GM06990 (cell line): ENCODE measurements at places on chromosomes 2 and 18.

- DNase-seq, result no peak
Measured at GRCh38 chr2:179442206-179442605, 177.6 kb upstream of the SESTD1 start.

- no peak for DNase-seq
Measured at GRCh38 chr2:70949086-70949485, 13.4 kb downstream of the ATP6V1B1 start.

- DNase-seq, result peak; percentile 15
Measured at GRCh38 chr2:122530814-122531213, 775.4 kb downstream of the TSN start.

GRCh38 chr2:240795454-240795853 is 24.6 kb downstream of the KIF1A start:
- DNase-seq, result no peak

DNA sequence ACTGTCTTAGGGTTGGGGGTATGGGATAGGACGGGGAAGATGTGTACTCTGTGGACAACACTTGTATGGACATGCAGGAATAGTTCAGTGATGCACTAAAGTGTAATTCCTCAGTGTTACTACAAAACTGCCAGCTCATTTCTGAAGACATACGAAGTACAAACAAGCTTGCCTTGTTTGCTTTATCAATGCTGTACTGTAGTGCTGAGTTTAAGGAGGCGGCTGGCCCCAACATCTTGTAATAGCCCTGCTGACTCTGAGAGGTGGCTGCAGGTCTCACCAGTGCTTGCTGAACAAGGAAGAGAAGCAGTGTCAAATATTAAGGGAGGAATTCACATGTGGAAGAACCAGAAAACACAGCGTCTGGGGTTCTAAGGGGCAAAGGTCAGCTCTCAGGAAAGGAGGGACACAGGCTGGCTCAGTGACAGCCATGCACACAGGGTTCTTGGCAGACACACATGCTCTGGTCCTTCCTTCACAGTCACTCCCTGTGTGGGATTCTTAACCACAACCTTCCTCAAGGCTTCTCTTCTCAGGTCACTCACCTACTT is 39.8 kb upstream of the EVA1A start:
- DNase-seq, result no peak

- no peak for DNase-seq
Measured at GRCh38 chr2:168884975-168885374, 5.3 kb downstream of the SPC25 start.

- DNase-seq, result no peak
Measured at GRCh38 chr18:77870894-77871293, 621.2 kb downstream of the GALR1 start.

DNA sequence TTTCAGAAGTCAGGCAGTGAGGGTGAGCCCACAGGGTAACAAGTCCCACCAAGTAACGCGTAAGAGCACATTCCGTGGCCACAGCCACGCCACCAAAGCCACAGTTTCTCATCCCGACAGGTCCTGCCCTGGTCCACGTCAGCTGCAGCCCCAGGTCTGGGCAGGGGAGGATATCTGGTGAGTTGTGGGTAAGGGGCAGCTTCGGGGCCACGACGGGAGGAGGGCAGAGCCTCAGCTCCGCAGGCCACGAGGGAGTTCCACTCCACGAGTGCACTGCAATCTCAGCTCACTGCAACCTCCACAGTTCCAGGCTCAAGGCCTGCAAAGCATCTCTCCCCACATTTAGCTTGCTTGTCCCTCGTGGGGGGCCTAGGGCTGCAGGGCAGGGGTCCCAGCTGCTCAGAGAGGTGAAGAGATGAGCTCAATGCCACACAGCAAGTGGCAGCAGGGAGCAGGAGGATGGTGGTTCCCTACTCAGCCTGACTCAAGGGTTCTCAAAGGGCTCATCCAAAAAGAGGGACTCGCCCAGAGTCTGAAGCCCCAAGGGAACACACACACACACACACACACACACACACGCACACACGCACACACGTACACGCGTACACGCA is 12.5 kb downstream of the SNORC start:
- DNase-seq, result no peak

DNA sequence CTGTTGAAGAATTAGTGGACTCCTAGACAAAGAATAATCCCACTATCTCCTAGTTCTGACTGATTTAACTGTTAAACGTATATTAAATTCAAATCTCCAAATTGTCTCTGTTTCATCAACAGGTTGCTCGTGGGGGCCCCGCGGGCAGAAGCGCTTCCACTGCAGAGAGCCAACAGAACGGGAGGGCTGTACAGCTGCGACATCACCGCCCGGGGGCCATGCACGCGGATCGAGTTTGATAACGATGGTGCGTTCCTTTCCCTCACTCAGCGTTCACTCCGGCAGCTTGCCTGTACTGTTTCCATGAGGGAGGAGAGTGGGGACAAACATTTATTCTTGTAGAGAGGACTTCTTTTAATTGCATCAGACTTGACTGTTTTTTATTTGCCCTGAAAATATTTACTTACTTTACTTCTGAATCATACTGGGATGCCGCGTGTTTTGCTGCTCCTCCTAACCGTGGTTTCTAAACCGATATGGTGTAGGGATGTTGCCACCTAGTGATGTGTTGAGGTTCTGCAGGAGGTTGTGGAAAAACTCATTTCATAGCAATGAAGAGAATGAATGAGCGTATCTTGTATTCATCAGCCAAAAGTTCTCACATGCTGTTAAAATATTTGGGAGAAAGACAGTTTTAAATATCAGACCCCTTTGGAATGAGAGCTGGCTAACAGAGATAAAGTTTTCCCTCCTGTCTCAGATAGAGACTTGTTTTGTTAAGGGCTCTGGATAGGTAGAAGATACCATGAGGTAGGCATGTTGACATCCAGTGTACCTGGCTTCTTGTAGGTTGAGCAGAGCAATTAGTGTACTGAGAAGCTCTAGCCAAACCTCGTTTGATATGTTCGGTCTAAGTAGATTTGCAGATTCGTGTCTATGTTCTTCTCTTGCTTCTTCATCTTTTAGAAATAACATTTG is 38.3 kb downstream of the ITGA6 start:
- no peak for DNase-seq

DNA sequence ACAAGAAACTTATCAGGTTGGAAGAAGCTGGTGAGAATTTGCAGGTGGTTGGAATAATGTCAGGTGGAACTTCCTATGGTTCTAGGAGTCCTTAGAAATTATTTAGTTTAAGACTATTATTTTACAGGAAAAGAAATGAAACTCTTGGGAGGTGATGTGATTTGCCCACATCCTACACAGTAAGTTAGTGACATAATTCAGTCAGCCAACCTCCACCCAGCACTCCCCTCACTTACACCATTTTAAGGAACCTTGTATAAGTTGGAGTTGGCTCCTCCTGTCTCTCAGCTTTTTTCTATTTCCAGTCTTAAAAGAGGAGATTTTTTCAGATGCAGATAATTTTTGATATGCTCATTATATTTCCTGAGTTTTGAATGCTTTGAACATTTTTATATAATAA is 86.4 kb downstream of the SKA1 start:
- DNase-seq, result no peak

DNA sequence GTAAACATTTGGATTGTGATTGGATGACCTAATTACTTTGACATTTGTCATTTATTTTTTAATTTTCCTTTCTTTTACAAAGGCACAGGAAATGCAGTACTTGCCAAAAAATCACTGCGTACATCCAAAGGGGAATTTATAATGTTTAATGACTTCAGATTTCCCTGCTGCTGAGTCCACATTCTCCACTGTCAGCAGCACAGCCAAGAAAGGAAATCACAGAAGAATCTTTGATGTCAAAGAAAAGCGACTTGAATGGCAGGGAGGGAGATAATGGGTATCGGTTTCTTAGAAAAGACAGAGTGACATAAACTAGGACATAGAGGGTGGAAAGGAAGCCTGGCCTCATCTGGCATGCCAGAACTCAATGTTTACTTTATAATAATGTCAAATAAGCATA is 41.4 kb upstream of the COPS8 start:
- no peak for DNase-seq

- no peak for DNase-seq
Measured at GRCh38 chr2:62439425-62439824, 66.6 kb downstream of the TMEM17 start.

DNA sequence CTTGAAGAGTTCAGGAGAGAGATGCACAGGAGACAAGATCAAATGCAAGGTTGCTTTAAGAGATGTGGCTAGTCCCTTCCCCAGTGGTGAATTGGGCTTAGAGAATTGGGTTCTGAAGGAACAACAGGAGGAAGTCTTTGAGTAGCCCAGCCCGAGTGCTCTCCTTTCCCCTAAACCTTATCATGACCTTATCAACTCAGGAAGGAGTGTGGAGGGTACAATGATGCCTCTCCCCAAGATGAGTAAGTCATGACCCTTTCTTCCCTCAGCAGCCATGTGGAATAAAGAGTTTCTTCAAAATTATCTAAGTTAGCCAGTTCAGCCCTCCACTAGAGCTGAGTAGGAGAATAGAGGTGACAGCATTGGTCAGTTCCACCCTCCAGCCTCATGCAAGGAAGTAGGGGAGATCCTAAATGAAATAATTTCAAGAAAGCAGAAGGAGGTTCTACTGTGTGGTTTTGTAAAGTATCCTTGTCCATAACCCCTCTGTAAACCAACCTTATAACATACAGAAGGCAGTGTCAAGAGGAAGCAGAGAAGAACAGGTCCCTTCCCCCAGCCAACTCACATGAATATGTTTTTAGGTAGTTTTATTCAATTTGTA is 88.4 kb downstream of the ARHGAP15 start:
- no peak for DNase-seq

DNA sequence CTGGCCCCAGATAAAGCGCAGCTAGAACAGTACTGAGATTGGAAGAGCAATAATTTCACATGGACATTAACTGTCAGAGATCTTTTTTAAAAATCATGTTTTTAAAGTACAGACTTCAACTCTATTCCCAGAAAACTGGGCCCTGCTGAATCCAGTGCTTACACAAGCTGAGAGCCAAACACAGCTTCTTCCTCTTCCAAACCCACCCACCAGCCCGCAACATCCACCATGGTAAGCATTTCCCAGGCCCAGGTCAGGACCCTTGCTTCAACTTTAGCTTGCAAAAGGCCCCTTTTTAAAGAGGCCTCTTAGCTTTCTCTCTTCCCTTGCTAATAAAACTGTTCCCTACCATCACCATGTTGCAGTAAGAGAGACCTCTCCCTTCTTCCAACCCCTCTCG is 2.1 kb downstream of the AAK1 start:
- DNase-seq, result no peak

- DNase-seq, result peak; percentile 40
Measured at GRCh38 chr2:85405201-85406059, 4.7 kb downstream of the CAPG start.

- no peak for DNase-seq
Measured at GRCh38 chr2:44398243-44398897, 36.6 kb downstream of the CAMKMT start.

DNA sequence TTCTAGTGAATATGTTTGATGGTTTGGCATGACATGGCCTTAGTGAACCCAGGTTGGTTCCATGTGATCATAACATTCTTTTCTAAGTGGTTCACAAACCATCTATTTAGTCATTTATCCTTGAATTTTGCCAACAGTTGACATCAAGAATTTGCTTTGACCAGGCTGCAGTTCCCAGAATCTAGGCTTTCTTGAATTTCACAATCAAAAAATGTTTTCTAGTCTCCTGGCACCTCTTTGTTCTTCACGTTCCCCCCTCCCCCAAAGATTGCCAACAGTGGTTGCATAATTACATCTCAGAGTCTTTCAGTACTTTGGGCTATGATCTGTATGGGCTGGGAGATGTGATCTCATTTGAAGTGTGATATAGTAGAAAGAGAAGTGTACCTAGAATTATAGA is 124.0 kb downstream of the GATA6 start:
- no peak for DNase-seq

GRCh38 chr2:172094294-172095145 is 8.2 kb downstream of the DLX2 start:
- DNase-seq, result no peak

- DNase-seq, result no peak
Measured at GRCh38 chr2:9800639-9800974, 42.7 kb upstream of the TAF1B start.

GRCh38 chr2:84900971-84901370 is 4.5 kb upstream of the TMSB10 start:
- no peak for DNase-seq

DNA sequence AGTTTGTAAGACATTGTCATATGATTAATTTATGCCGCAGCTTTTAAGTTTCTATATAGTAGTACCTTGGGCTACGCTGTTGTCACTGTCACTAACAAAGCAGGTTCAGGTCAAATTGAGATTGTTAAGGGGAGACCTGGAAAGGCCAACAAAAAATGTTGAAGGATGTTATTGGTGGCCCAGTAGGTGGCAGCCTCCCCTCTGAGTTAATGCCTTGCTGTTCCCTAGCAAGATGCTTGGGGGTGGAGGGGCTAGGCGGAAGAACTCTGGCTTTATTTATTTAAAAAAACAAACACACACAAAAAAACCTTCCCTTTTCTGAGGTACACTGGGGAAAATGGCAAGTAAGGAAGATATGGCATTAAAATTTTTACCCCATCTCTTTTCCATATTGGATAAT is 128.3 kb upstream of the ATP5MC3 start:
- no peak for DNase-seq

GRCh38 chr18:79069717-79070151 is 540 bp downstream of the ATP9B start:
- no peak for DNase-seq

DNA sequence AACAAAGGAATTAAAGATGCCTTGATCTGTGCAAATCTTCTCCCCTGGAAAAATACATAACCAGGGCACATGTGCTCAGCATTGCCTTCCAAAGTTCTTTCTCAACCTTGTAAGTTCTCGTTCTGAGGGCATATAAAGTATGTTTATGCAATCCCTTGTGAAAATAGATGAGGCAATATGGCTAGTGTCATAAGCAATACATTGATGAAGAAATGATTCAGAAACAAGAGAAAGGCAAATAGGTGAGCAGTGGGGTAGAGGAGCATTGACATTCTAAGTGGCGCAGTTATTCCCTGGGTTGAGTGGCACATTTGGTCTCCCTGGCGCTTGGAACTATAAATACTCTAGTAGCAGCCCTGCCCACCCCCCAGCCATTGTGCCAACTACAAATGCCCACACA is 57.4 kb upstream of the PGAP1 start:
- no peak for DNase-seq

DNA sequence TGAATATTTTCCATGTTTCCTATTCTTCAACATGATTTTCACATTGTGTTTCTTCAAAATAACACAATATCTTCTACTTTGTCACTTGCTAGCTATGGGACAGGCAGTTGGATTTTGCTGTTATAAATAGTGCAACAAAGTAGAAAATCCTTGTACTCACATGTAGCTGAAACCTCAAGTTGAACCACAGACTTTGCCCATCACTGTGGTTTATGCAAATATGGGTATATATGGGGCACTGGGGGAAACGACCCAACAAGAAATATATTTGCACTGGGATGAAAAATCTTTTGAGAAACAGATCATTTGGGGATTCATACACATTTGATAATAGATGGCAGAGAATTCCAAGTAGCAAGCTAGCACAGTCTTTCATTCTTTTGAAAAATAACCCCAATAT is 486.3 kb upstream of the MAP2 start:
- no peak for DNase-seq

DNA sequence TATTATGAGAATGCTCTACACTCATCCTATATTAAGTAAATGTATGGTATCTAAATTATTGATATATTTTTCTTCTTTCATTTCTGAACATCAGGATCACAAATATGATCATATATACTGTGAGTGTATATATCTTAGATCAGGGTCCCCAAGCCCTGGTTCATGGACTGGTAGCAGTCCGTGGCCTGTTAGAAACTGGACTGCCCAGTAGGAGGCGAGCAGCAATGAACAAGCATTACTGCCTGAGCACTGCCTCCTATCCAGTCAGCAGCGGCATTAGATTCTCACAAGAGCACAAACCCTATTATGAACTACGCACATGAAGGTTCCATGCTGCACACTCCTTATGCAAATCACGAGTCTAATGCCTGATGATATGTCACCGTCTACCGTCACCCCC is 1247.1 kb upstream of the NXPH2 start:
- DNase-seq, result no peak
